ENCODE measurements at places on chromosomes 12 and 14.

DNA sequence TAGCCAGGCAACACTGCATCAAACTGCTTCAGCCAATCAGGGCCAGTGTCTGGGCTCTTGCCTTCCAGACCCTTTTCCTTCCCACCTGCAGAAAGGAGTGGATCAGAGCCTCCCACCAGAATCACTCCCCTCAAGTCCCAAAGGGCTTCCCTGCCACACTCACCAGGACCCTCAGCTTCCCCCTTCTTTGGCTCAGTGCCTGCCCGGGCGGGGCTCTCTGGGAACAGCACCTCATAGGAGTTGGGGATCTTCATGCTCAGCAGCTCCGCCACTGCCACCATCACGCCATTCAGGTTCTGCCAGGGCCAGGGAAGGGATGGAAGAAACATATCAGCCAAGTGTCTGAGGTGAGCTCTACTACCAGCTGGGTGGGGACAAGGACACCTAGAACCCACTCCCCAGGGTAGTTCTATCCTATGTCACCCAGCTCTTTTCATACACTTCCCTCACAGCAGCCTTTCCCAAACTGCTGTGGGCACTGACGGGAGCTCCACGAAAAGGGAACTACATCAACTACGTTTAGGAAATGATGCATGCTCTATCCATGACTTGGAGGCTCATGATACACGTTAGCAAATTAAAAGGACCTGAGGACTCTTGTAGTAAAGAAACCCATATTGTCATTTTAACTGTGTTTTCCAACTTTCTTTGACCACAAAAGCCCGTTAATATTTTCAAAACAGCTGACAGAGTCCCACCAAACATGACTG lies 9.4 kb upstream of the PRKAG1 start:
- DNase-seq: no peak

DNA sequence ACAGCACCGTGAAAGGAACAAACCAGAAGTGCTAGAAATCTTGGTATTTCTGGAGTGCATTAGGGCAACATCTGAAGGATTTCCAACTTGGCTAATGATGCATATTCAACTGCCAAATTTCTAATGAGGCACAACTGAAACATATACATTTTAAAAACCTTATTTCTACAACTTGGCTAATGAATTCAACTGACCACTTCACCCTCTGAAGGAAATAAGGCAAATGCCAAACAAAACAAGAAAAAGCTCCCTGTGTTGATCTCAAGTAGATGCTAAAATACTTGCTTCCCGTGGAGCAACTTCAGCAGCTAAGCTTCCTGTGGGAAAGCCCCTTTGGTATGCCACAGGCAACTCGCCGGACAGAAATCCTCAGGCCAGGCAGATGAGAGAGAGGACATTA lies 167.1 kb downstream of the TTC7B start:
- DNase-seq: no peak

DNA sequence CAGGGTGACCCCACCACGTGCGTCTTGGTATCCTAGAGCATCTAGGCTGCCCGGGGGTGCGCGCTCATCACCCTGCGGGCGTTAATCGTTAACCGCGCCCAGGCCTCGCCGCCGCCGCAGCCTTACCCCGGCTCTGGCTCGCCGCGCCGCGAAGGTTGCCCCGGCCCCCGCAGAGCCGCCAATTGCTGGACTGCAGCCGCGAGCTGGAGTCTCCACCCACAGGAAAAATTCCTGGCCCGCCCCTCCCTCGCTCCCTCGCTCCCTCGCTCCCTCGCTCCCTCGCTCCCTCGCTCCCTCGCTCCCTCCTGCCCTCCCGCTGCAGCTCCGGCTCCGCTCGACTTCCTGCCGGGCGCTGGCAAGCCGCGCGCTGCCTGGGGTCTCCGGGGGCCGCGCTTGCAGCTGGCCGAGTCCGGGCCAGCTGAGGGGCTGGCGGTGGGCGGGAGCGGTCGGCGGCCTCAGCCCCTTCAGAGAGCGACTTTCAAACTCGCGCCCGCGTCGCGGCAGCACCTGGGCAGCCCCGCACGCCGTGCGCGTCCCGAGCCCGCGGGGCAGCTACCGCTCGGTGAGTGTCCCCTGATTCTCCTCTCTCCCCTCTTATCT lies at the start of gene PLEKHG3:
Gene PLEKHG3, plus strand, starts transcription at position 282 of the 600 bp plus-strand sequence. CDS start 23,208 bp downstream, outside the sequence.
- DNase-seq: peak; percentile 86

- DNase-seq: no peak
Observed at GRCh38 chr12:28578833-28579252, 388.6 kb downstream of the CCDC91 start.

GRCh38 chr12:71872401-71872800 lies 32.8 kb downstream of the TBC1D15 start:
- DNase-seq: no peak

DNA sequence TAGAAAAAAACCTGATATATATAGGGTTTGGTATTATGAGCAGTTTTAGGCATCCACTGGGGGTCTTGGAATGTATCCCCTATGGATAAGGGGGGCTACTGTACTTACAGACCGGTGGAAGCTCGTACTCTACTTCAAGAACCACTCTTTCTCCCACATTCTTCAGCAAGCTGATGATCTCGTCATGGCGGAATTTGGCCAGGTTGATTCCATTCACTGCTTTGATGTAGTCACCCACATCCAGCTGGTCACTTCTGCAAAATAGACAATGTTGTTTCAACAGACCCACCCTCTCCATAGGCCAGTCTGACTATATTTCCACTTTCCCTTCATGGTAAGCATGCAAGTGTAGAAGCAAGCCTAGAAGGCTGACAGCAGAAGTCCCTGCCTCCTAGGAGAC lies 139.9 kb downstream of the GRIP1 start:
- DNase-seq: peak; percentile 20

- DNase-seq: no peak
Observed at GRCh38 chr14:53547593-53547992, 394.5 kb upstream of the DDHD1 start.

GRCh38 chr14:70827347-70827746 lies 18.0 kb upstream of the MAP3K9 start:
- DNase-seq: peak; percentile 29

DNA sequence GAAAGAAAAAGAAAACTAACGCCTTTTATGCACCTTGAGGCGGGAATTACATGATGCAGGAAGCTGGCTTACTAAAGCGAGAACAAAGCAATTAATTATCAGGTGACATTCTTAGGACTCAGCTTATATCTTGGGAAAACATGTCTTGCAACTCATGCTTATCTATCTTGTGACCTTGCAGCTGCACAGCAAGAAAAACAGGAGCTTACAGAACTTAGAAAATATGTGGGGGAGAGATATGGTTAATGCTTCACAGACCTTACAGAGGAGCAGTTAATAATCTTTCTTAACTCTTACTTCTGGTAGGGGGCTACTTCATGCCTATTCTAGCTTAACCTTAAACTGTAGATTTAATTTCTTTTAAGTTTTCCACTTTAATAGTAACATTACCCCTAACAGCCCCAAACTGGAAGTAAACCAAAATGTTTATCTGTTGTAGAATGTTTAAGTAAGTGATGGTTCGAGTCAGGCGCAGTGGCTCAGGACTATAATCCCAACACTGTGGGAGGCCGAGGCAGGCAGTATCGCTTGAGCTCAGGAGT lies 13.2 kb upstream of the OR11G2 start:
- no peak for DNase-seq

- DNase-seq: no peak
Observed at GRCh38 chr14:93044121-93044520, 71.6 kb downstream of the ITPK1 start.

GRCh38 chr14:65354715-65355114 lies 57.8 kb upstream of the FUT8 start:
- DNase-seq: no peak

- peak; percentile 63 for DNase-seq
Observed at GRCh38 chr12:90216815-90217214, 508.2 kb upstream of the ATP2B1 start.

DNA sequence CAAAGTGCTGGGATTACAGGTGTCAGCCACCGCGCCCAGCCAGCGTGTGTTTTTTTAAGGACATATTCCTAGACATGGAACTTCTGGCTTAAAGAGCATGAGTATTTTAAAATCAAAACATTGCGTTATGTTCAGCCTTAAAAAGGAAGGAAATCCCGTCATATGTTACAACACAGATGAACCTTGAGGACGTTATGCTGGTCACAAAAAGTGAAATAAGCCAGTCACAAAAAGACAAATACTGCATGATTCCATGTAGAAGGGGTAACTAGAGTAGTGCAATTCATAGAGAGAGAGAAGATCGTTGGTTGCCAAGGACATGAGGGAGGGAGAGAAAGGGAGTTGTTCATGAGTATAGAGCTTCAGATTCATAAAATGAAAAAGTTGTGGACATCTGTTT lies 53.9 kb downstream of the ACACB start:
- no peak for DNase-seq

DNA sequence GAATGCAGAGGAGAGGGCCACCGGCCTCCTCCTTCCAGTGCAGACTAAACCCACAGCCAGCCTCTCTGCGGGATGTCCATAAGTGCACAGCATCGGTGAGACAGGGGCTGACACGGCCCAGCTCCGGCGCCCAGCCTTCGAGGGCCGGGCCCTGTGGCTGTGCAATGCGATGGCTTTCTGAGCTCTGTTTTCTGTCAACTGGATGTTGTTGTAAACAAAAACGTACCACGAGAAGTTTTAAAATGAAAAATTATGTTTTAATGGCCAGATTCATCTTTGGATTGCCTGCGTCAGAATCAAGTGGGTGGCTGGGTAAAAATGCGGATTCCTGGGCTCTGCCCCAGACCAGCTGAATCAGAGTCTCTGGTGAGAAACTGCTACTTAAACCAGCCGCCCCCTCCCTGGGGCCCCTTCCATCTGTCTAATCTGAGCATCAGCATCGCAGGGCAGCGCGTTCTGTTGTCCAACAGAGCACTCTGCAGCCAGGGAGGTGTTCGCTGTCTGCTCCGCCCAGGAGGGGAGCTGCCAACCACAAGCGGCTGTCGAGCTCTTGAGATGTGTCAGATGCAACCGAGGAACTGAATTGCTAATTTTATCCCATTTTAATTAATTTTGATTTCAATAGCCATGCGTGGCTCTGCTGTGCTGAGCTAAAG lies 133.4 kb downstream of the RFLNA start:
- peak; percentile 44 for DNase-seq

DNA sequence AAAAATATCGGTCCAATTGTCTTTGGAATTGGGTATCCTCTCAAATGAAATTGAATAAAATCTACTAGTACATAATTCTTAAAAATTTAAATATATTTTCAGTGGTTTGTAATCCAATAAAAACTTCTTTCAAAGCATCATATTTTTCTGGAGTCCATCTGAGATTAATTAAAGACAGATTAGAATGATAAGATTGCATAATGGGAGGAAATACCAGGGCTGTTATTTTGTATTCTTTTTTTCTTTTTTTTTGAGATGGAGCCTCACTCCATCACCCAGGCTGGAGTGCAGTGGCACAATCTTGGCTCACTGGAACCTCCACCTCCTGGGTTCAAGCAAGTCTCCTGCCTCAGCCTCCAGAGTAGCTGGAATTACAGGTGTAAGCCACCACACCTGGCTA lies 103.8 kb downstream of the TMTC3 start:
- no peak for DNase-seq

GRCh38 chr14:58832095-58832521 lies 194.3 kb downstream of the DACT1 start:
- no peak for DNase-seq

GRCh38 chr12:95385246-95386035 lies 88.5 kb upstream of the METAP2 start:
- peak; percentile 38 for DNase-seq
